Common myeloid progenitor, CD34-positive (primary cell): ENCODE measurements at places on chromosomes 6 and 20.

DNA sequence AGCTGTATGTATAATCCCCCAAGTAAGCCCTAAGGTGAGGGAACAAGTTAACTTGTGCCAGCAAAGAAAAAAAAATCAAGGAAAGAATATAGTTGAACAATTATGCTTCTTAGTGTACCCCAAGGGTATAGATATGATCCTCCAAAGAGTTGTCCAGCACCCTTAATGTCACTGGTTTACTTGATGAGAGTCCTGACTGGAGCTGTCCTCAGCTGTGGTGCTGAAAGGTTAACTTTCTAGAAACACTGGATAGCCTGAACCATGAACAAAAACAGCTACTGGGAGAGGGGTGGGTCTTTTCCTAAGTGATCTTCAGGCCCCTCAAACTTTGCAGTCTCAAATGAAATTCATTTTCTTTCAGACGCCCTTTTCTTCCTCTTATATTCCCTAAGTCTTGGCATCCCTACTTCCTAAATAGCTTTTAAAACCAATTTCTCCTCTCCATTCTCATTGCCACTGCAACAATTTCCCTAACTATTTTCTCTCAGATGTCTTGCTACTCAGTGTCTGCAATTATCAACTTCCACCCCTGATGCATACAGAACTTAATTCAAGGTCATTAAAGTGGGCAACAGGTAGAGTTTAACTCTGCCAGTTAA is 83.5 kb upstream of the PROKR2 start:
- DNase-seq, result peak; percentile 57

GRCh38 chr6:140636908-140637402 is 1262.5 kb upstream of the CITED2 start:
- DNase-seq, result no peak

GRCh38 chr20:38987777-38988176 is 25.6 kb downstream of the DHX35 start:
- no peak for DNase-seq

GRCh38 chr6:3535033-3535775 is 78.4 kb upstream of the SLC22A23 start:
- DNase-seq, result no peak

DNA sequence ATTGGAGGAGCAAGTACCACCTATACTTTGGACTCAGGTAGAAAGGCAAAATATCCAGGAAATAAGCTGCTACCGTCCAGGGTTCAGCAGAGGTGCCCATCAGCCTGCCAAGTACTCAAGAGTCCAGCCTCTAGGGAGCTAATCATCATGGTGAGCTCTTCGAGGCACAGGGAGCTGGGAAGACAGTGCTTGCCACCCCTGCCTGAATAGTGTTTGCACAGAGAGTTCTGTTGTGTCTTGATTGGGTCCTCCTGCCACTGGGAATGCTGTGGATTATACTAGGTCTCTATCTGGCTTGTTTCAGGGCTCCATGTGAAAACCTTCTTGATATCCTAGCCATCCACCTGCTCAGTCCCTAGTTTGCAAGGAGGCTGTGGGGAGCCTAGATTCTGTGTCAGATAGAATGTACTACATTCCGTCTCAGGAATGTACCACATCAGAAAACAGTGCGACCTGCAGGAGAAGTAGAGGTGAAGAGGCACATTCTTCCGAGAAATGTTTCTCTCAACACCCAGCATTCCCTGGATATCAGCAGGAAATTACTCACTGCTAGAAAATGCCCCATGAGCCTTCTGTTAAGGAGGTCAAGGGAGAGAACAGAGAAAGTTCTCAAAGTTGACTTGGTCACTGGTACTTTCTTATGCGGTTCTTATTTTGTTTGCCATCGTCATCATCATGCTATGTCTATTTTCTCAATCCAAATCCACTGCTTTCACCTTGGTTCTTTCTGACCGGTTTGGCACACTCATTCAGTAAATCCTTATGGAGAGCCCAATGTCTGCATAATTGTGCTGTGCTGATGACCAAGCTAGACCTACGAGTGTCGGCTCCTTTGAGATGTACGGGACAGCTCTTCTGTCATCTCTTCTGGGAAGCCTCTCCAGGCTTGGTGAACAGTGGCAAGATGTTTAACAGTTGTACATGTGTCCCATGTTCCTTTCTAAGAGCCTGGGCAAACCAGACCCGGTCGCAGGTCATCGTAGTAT is 30.7 kb downstream of the PTPN1 start:
- DNase-seq, result no peak

DNA sequence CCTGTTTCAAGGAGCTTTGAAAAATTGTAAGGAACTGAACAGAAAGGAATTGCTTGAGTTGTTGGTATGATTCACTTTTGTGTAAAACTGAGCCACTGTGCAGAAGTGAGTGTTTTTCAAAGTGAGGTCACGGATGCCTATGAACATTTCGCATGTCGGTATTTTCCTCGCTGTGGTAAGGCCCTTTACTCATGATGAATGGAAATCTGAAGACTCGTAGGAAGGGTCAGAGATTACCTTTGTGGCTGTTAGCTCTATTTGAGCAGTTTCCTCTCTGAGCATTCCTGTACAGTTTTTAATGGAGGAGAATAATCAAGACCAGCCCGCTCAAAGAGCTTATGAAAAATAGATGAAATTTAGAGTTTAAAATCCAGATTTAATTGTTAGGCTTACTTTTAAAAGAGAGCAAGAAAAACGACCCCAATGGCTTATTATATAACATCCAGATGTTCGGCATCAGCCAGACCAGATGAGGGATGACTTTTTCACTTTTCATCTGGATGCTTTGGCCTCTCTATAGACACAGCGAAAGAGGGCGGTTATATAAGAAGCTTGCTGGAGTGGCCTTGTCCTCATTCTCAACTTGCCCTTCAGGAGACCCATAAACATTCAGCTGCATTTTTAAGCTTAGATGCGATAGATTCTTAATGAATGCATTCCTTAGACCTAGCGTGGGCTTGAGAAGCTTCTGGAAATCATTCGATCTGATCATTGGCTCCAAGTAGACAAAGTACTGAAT is 99.5 kb downstream of the CD83 start:
- DNase-seq, result no peak

- no peak for DNase-seq
These were observed 88.9 kb upstream of the NT5E start for GRCh38 chr6:85360794-85361642.

GRCh38 chr6:71205336-71205956 is 83.2 kb upstream of the OGFRL1 start:
- DNase-seq, result no peak

DNA sequence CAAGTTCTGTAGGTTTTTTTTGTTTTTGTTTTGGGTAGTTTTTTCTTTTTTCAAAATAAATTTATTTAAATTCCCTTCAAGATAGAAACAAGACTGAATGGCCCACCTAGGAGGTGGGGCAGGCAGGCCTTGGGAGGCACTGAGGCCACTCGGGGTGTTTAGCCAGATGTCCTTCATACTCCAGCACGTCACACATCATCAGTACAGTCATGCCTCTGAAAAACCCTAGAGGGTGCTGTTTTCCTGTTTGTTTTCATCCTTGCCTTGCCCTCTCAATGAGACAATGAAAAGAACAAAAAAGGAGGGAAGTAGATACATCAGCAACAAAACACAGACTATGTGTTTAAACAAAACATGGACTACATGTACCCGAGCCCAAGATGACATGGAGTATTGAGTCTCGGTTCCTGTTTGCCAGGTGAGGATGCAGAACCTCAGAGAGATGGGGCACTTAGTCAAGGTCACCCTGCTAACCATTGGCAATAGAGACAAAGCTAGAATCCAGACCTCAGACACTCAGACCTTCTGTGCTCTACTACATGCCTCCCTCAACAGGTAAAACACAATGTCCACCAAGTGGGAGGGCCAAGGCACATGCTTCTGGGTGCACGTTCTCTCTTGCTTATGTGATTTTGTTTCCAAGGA is 26.8 kb upstream of the CLIC5 start:
- peak; percentile 54 for DNase-seq

- DNase-seq, result peak; percentile 23
These were observed 12.2 kb upstream of the MANBAL start for GRCh38 chr20:37277253-37277593.

- no peak for DNase-seq
These were observed 87.8 kb downstream of the SLC16A10 start for GRCh38 chr6:111175109-111175508.

DNA sequence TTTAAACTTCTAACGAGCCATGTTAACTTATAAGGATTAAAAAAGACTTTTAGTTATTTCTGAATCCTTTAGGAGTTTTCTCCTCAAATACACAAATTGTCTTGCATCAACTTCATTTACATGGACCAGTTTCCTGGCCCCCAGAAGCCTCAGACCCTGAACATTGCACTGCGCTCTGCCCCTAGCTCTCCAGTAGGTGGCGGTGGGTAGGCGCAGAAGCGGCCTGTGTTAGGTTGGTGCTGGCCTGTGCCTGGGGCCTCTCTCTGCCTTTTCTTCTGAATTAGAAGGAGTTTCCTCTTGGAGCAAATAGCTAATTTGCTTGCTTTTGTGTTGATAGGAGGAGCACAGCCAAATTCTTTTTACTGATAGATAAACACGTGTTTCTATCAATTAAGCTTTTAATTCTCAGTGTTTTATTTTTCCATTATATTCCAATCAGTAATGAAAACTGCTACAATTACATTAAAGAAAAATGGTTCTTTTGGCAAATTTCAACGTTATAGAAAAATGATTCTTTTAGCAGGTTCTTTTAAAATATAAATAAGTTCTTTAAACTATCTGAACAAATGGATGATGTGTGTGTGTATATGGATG is 44.4 kb downstream of the DTD1 start:
- DNase-seq, result peak; percentile 68

- no peak for DNase-seq
These were observed 27.4 kb downstream of the TRAM2 start for GRCh38 chr6:52549428-52549827.

- DNase-seq, result no peak
These were observed 1.1 kb upstream of the FOXQ1 start for GRCh38 chr6:1310628-1311399.
